ENCODE measurements at places on chromosomes 3 and 15.
A peak's percentile ranks its signal among the peaks of the same experiment; 100 is the strongest.

DNA sequence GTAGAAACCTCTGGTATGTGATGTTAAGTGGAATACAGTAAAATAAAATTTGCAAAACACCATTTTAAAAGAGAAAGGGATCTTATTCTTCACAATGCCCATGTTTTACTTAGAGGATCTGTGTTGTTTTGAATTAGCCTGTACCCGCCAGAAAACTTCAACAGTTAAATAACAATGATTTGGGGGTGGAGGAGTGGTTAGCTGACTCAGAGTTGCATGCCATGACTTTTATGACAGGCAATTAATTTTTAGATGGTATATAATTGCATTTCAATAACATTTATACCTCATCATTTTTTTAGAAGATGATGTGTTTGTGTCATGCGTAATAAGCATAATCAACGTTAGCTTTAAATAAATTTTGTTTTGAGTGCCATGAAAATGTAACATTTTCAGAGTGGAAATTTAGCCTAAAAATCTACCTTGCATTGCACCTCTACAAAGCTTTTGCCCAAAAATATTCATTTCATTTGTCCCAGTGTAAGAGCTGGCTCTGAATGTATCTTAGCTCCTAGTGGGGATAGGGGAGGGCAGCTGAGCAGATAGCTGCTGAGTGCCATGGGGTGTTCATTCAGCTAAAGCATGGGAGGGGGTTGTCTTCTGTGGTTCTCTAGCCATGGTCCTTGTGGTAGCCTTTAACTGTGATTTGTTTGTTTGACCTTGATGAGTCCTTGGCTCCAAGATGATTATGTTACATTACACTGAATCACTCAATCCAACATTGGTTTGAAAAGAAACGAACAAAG, 379.8 kb downstream of the LPP start:
- DNase-seq, result no peak

DNA sequence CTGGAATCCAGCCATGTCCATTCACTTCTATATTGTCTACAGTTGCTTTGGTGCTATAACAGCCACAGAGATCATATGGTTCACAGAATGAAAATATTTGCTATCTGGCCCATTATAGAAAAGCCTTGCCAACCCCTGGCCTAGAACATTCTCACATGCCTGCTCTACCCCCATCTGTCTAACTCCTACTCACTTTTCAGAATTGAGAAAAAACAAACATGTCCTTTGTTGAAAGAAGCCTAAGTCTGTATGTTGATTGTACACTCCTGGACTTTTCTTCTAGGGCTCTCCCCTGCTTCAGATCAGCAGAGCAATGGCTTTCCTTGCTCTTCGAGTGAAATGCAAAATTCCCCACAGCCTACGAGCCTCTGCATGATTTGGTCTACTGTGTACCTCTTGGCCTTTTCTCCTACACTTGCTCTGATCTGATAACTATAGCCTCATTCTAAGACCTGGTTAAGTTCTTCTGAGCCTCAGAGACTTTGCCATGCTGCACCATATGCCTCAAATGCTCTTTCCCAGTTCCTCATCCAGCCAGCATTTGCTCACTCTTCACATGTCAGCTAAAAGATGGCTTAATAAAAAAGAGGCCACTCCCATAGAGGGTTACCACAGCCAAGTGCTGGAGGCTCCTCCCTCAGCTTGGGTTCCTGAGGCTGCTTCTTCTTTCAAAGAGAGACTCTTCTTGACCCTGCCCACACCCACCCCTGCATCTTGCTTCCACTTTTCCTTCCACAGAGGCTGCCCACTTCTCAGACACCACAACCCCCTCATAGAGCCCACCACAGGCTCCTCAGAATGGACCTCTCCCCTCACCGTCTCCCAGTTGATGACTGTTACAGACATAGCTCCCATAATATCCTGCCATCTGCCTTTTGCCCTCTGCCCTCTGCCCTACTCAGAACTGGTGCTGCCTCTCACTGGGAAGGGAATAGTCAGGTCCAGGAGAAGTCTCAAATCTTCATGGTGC, 22.9 kb upstream of the DCLK3 start:
- no peak for DNase-seq

DNA sequence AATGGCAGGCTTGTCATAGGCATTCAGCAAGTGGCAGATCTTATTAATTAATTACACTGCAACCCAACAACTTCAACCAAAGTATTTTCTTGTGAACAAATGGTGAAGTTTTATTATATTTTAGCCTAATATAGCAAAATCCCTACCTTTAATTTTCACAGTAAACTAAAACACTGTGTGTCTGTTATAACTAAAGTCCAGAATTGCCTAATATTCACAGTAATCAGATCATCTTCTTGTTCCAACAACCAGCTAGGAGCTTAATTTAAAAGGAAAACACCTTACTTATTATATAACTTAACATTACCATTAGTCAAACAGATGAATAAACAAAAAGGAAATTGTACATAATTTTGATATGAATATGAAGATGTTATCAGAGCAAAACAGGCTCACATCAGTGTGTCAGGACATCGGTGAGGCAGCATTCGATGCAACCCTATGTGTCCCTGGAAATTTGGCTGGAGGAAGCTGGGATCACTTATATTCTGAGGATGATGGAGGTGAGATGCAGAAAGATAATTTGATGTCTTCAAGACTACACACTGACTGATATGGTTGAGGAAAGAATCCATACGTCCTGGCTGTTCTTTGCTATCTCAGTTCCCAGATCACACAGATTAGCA, 189.3 kb upstream of the EIF1B start:
- DNase-seq, result no peak

DNA sequence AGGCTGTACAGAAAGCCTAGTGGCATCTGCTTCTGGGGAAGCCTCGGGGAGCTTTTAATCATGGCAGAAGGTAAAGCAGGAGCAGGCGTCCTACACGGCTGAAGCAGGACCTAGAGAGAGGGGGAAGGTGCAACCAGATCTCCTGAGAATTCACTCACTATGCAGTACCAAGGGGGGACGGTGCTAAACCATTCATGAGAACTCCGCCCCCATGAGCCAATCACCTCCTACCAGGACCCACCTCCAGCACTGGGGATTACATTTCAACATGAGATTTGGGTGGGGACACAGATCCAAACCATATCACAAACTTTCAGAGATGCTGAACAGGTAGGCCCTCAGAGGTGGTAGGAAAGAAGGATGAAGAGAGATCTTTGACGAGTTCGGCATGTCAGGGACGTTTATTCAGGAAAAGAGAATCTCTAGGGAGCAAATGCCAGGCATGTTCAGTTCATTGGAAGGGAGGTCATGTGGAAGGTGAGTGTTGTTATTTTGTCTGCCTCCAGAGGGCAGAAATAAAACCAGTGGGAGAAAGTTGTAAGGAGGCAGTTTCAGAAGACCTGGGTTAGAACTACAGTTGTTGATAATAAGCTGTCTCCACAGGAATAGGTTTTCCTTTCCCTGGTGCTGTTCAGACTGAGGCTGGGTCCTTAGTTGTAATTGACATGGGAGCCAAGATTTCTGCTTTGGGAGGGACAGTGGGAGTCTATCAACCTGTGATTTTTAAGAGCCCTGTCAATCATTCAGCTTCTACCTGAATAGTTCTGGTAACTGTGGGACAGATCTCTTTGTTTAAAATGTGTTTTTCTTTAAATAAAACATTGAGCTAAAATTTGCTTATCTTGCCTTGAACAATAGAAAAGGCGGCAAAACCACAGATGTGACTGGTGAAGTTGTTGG, 4.3 kb upstream of the FNDC3B start:
- no peak for DNase-seq

- DNase-seq, result peak; percentile 96
These were observed 3.6 kb upstream of the CCR4 start for GRCh38 chr3:32947789-32948238.

- no peak for DNase-seq
These were observed 48.9 kb downstream of the CYP11A1 start for GRCh38 chr15:74318376-74319137.

DNA sequence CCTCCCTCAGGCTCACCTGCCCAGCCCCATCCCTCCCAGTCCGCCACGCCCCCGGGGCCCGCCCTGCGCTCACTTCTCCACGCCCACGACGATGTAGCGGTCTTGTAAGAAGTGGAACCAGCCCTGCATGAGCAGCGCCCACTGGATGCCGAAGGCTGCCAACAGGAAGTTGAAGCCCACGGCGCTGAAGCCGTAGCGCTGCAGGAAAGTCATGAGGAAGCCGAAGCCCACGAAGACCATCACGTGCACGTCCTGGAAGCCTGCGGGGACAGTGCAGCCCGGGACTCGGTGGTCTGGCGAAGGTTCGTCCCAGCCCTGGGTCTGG, 9.7 kb downstream of the RHCG start:
- DNase-seq, result no peak

All from stimulated activated CD8-positive, alpha-beta memory T cell treated with anti-CD3 and anti-CD28 coated beads, Interleukin-15, amount 100 ng/mL, for 1 hour (primary cell).